ENCODE measurements at places on chromosomes 1 and 21.
A peak's percentile ranks its signal among the peaks of the same experiment; 100 is the strongest.

- DNase-seq = no peak
These were observed 6.1 kb downstream of the MYBPHL start for GRCh38 chr1:109300650-109301151.

GRCh38 chr1:49050041-49050440, 273.4 kb upstream of the BEND5 start:
- DNase-seq = no peak

GRCh38 chr1:16418823-16419425, 18.3 kb downstream of the SPATA21 start:
- no peak for DNase-seq

DNA sequence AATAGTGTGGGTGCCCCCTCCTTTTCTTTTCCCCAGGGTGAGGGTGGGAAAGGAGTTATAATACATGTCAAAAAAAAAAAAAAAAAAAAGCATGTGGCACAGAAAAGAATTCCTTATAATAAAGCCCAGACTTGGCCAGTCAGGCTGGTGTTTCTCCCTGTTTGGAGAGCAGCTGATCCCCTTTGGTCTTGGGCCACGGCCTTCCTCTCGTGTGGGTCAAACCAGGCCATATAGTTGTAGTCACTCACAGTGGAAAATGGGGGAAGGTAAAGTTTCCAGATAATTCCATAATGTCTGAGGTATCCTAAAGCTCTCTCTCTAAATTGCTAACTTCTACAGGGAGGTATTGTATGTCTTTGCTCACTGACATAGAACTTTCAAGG, 22.0 kb downstream of the CLIC6 start:
- no peak for DNase-seq

- no peak for DNase-seq
These were observed 1.2 kb upstream of the ITGB2 start for GRCh38 chr21:44921928-44922327.

DNA sequence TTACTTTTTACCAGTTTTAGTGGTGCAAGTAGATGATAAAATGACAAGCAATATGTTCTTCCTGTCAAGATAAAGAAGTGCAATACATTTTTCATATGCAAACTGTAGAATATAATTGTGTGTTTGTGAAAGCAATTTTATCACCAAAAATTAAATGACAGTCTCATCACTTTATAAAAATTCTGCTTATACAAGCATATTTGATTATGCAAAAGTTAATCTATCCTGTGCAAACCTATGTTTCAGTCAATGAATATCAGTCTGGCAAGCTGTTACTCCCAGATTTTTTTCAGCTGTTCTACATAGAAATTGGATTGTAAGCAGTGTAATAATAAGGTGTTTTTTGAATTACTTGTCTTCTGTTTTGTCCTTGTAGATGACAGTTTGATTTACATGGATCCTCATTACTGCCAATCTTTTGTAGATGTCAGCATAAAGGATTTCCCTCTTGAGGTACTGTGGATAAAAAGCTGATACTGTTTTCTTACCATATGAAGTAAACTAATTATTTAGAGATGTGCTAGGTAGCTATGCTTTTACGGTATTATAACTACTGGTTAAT, 50.5 kb downstream of the ATG4C start:
- no peak for DNase-seq

- DNase-seq = no peak
These were observed 44.9 kb upstream of the EFHD2 start for GRCh38 chr1:15364740-15365139.

GRCh38 chr1:96236156-96236739, 485.3 kb upstream of the PTBP2 start:
- peak; percentile 16 for DNase-seq

- no peak for DNase-seq
These were observed 53.6 kb upstream of the RUNX1 start for GRCh38 chr21:35102488-35103371.

- no peak for DNase-seq
These were observed 6.7 kb downstream of the CSF3R start for GRCh38 chr1:36475910-36476604.

DNA sequence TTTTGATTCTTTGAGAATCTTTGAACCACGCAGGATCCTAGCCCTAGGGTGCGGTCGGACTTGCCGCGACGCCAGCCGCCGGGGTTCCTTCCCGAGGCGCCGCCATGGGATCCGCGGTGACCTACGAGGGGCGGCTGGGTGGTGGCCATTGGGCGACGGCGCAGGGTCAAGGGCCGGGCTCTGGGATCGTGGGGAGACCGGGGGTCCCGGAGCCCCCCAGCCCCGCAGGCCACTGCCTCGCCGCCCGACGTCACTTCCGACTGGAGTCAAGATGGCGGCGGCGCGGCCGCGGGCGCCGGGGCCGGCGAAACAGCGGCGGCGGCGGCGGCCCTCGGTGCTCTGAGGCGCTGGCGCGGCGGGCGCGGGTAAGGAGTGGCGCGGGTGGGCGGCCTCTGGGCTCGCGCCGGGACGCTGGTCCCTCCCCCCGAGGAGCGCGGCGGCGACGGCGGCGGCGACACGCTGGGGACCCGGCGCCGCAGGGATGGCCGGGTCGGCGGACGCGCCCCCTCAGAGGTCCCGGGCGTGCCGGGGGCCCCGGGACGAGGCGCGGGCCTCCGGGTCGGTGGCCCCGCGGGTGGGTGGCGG, at the start of gene PRDM2:
TSS of gene PRDM2 (plus strand) at position 253 of the 585 bp plus-strand sequence. CDS start 15,418 bp downstream, outside the sequence.
- peak; percentile 58 for DNase-seq

DNA sequence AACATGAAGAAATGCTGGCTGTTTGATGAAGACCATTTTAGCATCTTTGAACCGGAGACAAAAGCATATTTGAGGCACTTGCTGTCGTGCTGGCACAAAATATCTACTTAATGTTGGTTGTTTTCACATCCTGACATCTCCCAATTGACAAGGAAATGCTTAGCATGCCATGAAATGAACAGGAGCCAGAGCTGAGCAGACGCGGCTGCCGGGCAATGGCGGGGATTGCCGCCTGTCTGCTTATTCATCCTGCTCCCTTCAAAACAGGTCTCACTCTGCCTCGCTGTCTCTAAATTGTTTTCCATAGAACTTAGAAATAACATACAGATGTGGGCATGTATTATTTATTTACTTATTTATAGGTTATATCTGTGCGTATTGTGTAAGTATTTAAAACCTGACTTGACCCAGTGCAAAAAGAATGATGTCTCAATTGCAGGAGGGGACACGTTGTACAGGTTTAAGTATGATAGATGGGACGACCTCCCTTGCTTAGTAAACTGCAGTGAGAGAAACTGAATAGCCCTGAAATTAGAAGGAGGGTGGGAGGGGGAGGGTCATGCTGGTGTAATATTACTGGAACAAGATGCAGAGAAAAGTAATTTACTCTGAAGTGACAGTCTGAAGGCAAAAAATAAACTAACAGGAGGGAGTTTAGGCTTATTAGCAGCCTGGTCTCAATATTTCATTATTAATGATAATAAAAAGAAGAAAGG, 590.4 kb upstream of the PLXNA2 start:
- no peak for DNase-seq

GRCh38 chr1:23434260-23434775, 9.8 kb upstream of the TCEA3 start:
- DNase-seq = no peak

GRCh38 chr21:22363504-22363903, 1365.3 kb downstream of the NCAM2 start:
- no peak for DNase-seq

GRCh38 chr21:18354947-18355346, 48.6 kb downstream of the TMPRSS15 start:
- DNase-seq = no peak

GRCh38 chr1:13908128-13908527, 208.1 kb downstream of the PRDM2 start:
- DNase-seq = no peak

GRCh38 chr1:98884864-98885263, 119.8 kb downstream of the PLPPR5 start:
- no peak for DNase-seq

DNA sequence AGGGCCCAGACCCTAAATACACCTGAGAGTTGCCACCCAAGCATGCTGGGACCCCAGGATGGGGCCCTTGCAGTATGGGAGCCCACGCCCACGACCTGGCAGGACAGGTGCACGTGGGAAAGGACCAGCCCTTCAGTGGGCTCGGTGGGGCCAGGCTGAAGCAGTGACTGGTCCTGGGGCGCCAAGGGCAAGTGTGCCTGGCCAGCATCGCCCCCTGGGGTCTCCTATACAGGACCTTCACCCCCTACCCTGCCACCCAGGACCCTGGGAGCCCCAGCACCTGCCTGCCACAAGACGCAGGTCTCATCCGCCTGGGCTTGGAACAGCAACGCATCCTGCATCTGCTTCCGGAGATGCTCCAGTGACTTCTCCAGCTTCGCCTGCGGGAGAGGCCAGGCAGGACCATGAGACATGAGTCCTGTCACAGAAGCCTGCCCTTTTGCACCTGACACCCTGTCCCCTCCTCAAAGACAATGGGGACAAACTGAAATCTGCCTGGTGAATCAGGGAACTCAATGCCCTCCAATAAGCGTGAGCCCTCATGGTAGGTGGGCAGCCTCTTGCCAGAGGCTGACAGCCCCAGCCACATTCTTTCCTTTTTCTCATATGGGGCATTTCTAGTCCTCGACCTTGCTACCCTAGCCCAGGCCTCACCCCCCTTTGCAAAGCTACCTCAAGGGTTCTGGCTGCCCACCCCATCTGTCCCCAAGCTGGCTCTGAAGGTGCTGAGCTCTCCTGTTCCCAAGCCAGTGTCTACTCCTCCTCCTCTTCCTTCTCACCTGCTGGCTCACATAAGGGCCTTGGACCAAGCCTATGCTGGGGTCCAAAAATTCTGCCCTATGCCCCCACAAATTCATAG, 4.6 kb downstream of the TRIM11 start:
- DNase-seq = no peak

DNA sequence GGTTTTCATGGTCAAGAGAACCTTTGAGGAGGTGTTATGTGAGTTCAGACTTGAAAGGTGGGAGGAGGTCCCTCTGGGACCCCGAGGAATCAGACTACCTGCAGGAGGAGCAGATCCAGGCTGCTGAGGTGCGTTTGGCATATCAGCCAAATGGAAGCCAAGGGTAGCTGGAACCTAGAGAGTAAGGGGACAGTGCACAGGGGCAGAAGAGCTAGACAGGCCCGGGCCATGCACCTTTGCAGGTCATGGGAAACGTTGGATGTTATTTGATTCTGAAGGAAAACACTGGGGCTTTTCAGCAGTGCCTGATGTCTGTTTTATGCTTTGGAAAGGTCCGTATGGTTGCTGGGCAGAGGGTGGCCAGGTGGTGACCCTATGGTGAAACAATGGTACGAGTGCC, 169.2 kb downstream of the PGBD5 start:
- DNase-seq = no peak

DNA sequence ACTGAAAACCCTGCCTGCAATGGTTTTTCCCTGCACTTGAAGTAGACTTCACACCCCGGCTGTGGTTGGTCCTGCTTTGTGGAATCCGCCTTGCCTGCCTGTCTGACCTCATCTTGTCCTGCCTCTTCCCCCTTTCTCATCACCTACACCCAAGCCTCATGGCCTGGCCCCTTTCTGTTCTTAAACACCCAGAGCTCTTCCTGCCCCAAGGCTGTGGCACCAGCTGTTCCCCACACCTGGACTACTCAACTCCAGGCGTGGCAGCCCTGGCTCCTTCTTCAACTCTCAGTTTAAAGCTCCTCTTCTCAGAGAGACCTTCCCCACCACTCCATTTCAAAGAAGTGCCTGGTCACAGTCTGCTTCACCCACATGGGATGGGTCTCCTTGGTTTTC, 27.0 kb downstream of the KIAA1614 start:
- DNase-seq = no peak

- no peak for DNase-seq
These were observed 58.3 kb upstream of the HAO2 start for GRCh38 chr1:119310301-119310700.

DNA sequence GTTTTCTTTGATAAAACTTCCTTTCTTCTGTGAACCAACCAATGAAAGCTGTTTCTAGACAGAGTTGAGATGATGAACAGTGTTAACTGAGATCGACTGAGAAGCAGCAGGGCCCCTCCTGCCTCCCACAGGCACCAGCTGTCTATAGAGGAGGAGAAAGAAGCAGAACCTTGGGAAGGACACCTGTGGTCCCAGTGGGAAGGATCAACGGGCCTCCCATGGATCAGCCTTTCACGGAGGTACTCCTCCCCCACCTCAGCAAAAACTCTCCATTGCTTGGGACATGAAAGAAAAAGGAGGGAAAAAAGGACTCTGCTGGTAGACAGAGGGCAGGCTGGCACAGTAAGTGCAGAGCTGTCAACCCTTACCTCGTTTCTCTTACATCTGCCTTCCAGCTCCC, 40.5 kb downstream of the PLPPR5 start:
- DNase-seq = no peak

GRCh38 chr1:195141294-195141693, 1466.9 kb downstream of the KCNT2 start:
- no peak for DNase-seq

- no peak for DNase-seq
These were observed 303.6 kb downstream of the LMX1A start for GRCh38 chr1:165052936-165053335.

- DNase-seq = no peak
These were observed 81.0 kb upstream of the CD55 start for GRCh38 chr1:207240325-207241101.

- no peak for DNase-seq
These were observed 5.2 kb upstream of the SF3A3 start for GRCh38 chr1:37994886-37995566.

DNA sequence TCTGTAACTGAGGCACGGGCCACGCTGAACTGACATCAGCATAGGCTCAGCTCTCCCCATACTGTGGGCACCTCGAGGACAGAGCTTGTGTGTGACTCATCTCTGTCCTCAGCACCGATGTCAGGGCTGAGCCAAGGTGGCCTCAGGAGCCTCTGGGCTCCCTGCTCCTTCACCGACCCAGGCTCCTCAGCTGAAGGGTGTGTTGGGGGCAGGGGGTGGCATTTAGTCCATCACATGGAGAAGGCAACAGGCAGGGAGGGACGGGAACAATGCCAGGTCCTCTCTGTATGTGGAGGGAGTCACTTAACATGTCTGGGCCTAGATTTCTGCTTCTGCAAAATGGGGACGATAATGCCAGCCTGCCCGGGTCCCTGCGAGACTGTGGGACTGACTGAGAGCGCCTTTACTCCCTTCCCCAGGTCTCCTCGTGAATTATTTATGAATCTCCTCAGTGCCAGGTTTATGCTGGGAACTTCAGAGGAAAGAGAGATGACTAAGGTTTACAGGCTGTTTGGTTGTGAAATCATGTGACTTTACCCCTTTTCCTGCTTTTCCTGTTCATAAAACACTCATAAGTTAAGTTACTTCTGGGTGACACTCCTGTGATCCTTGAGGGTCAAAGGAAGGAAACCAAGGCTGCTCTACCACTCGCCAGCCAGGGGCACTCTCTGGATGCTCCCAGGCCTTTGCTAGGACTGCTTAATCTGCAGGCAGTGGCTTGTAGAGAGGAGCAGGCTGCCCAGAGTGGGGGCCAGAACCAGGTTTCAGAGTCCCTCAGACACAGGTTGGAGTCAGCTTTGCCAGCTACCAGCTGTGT, 16.2 kb downstream of the TTC39A start:
- no peak for DNase-seq
